Fibroblast of skin of left quadriceps (primary cell): ENCODE measurements at places on chromosomes 2 and 18.
A peak's percentile ranks its signal among the peaks of the same experiment; 100 is the strongest.

DNA sequence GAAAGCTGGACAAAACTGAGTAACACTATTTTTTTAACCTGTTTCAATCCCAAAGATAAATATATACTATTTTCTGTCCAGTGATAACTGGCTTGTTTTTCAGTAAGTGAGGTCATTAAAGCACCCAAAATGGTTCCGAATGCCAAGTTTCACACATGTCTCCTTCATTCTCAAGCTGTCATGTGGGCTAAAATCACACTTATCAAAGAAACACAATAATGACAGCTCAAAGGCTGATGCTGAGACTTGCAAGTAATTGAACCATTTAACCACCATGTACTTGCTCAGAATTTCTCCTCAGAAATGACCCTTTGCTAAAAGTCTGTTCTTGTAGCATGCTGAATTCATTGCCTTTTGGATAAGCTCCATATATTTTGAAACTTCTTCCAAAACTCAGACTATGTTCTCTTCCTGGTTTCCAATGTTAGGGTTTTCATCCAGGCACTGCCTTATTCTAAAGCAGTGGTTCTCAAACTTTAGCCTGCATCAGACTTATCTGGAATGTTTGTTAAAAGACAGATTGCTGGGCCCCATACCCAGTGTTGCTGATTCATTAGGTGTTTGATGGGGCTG, 149.8 kb downstream of the VWC2L start:
- no peak for DNase-seq

GRCh38 chr18:12745095-12745795, 42.4 kb downstream of the PSMG2 start:
- DNase-seq = peak; percentile 73

- no peak for DNase-seq
Observed at GRCh38 chr2:145286716-145287275, 766.9 kb upstream of the ZEB2 start.

DNA sequence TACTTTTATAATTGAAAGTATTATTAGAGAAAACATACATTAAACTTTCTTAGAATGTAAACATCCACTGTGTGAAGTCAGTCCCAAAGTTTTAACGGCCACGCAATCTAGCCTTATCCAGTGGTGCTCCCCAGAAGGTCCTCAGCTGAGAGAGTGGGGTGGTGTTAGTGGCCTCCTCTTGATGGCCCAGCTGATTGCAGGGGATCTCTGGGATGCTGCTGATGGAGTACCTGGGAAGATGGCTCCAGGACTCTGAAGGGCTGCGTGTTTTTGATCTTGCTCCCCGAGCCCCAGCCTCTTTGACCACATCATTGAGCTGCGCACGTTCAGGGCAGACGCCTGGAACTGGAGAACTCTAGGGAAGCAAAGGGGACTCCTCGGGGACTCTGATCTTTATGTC, 181.4 kb downstream of the FAM210A start:
- no peak for DNase-seq

DNA sequence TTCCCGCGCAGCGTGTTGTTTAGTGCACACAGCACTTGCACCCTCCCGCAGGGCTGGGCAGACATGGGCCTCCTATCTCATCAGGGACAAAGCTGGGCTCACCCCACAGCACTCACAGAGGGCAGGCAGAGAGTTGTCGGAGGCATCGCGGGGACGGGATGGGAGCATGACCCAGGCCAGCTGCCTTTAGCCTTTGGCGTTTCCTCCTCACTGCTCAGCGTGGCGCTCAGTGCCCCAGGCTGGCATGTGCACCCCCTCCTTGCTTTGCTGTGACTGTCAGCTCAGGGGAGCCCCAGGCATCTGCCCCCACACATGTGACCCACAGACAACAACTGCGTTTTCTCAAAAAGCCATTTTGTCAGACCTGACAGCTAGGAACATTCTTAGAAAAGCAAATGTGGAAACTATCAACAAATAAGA, 101.1 kb downstream of the RNF144A start:
- DNase-seq = no peak

DNA sequence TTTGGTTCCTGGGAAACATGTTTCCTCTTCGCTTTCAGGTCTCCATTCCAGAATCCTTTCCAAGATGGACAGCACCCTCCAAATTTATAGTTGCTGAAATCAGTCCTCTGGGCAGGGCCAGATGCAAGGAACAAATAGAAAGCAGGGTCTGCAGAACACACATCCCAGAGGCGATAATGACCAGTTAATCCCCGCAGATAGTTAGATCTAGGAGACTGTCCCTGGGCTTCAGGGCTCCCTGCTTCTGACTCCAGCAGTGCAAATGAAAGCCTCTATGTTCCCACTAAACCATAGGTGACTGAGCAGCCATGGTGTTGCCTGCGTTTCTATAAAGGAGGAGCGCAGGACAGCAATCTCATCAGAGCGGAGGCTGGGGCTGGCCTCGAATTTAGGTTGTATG, 38.7 kb downstream of the SRSF7 start:
- DNase-seq = no peak

DNA sequence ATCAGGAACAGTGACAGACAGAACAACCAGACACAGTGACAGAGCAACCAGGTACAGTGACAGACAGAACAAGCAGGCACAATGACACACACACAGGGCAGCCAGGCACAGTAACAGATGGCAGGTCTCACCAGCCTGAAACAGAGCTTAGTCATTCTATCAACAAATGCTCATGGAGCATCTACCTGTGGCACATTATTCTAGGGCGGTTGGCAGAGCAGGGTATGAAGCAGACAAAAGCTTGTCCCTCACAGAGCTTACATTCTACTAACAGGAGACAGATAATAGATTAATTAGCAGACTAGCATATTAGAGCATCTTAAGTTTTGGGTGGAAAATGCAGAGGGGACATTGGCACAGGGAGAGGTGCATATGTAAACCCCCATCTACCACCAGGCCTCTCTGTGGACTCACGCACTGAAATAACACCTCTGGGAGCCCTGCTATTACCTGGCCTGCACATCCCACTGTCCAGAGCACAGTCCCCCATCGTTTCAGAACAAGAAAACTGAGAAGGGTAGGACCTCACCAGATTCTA, 64.1 kb upstream of the RAB6C start:
- no peak for DNase-seq

DNA sequence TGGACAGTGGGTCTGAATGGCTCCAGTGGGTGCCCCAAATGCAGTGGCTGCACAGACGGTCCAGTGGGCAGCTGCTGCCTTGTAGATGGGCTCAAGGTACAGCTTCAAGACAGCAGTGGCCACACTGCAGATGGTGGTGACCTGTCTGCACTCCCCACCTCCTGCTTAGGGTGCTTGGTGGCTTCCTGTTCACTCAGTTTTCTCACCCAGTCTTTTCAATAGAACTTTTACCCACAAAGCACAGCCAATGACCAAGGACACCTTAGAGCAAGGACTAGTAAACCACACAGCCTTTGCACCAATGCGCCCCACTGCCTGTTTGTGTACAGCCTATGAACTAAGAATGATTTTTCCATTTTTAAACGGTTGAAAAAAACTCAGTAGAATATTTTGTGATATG, 34.9 kb downstream of the MEX3C start:
- no peak for DNase-seq

GRCh38 chr2:171893824-171894611, at the start of gene SLC25A12:
Gene SLC25A12, minus strand, starts transcription at chr2:171894244. Its CDS starts 30 bp downstream, at chr2:171894214.
- peak; percentile 33 for DNase-seq

- no peak for DNase-seq
Observed at GRCh38 chr2:57864926-57865325, 181.7 kb upstream of the VRK2 start.

DNA sequence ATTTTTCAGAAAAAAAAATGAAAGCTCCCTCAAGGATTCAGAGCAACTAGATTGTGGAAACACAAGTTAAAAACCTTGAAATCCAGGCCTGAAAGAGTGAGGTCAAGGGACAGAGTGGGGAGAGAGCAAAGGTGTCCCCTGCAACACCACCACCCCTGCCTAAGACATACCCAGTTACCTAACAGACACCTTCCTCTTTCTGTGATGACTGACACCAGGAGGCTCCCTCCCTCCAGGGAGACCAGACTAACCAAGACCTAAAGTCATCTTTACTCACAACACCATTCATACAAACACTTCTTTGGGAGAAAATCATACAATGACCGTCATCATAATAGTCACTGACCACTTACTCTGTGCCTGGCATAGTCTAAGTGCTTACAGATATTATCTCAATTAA, 151.8 kb upstream of the NABP1 start:
- DNase-seq = no peak

DNA sequence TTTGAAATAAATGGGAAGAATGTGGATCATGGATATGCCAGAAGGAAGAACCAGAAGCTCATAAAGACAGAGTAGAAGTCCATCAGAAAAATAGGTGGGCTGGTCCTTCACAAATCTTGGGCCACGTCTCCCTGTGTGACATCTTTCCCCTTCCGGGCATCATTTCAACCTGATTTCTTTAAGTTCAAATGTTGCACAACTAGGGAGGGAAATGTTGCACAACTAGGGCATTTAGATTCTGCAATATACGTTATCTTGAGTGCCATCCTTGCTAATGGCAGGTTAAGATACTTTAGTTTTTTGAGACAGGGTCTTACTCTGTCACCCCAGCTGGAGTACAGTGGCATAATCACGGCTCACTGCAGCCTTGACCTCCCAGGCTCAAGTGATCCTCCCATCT, 129.6 kb downstream of the CERS6 start:
- DNase-seq = no peak

DNA sequence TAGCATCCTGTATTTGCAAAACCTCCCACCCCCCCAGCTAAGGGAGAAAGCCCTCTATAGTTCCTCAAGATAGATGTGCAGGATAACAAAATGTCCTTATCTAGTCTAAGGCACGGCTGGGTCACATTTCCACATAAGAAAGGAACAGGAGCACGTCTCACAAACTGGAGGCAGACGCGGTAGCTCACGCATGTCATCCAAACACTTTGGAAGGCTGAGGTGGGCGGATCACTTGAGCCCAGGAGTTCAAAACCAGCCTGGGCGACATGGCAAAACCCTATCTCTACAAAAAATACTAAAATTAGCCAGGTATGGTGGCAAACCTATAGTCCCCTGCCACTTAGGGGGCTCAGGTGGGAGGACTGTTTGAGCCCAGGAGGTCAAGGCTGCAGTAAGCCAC, 9.3 kb downstream of the SF3B1 start:
- DNase-seq = no peak

DNA sequence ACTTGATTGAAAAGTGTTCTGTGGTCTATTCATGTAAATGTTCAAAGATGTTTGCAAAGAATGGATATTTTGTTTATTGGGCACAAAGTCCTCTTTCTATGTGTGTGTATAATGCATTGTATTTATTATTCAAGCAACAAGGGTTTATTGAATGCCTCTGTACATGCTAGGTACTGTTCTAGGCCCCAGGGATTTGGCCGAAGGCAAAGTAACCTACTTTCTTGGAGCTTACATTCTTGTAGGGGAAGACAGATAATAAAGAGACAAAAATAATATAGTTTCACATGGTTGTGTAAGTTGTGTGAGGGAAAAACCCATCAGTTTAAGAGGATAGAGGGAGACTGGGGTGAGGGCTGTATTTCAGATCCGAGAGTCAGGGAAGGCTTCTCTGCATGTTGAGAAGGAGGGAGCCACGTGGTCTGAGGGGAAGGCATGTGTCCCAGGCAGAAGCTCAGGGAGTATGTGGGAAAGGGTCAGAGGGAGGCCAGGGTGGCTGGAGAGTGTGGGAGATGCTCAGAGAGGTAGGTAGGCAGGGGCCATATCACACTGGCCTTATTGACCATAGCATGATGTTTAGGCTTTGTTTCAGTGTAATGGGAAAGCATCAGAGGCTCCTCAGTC, 40.4 kb upstream of the GPR155 start:
- no peak for DNase-seq

GRCh38 chr2:18870307-18870706, 280.9 kb upstream of the NT5C1B start:
- no peak for DNase-seq

DNA sequence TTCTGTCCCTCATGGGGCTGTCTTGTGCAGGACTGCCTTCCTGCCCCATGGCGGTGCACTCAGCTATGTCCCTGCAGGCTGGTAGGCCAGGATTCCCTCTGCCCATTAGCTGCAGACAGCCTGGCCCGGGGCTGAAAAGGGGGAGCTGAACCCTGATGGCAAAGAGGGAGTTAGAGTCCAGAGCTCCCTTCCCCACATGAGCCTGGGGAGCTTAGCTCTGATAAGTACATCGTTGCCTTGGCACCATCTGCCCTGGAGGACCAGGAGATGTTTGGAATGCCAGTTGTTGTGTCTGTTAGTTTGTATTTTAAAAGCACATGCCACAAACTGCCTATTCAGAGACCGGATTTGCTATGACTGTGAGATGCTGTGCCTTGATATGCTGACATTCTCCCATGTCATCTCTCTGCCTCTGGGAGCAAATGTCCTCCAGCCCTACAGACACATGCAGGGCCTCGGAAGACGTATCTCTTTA, 65.1 kb upstream of the AFF3 start:
- no peak for DNase-seq
